ENCODE measurements at places on chromosomes 5 and 9.
A peak's percentile ranks its signal among the peaks of the same experiment; 100 is the strongest.

DNA sequence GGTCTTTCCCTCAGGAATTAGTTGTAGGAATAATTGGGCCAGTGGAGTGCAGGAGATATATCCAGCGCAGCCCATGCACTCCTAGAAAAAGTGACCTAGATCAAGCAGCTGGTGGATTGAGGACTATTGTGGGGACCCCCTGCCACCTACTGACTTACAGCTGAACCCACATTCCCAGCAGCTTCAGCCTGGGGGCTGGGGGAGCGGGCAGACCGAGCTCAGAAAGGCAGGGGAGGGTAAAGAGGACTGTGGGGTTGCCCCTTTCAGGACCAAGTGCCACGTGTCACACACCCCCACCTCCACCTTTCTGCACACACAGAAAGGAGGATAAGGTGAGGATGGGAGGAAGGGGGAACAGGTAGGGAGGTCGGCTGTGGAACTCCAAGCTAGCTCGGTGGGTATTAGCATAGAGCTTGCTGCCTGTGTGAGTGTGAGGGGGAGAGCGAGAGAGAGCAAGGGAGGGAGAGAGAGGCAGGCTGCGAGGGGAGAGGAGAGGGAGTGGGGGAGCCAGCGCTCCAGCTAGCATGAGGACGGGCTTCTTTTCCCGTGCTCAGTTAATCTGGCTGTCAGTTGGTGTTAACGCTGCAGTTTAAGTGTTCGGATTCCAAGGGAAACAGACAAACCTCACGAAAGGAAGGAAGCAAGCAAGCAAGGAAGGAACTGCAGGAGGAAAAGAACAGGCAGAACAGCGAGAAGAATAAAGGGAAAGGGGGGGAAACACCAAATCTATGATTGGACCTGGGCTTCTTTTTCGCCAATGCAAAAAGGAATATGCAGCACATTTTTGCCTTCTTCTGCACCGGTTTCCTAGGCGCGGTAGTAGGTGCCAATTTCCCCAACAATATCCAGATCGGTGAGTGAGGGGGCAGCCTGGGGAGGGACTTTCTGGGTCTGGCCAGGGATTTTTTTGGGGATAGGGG, at the start of gene GRIA1:
GRIA1 (plus strand) TSS at position 553 of the 920 bp plus-strand sequence.
- no peak within 1 kb of the TSS for H3K4me3 ChIP-seq
- DNase-seq = no peak
- H3K27me3 ChIP-seq = peaks cover 27% of the 10 kb centered on the region
- H3K36me3 ChIP-seq = no peaks in the 10 kb centered on the region
- H3K27ac ChIP-seq = no peak within 1 kb of the TSS

DNA sequence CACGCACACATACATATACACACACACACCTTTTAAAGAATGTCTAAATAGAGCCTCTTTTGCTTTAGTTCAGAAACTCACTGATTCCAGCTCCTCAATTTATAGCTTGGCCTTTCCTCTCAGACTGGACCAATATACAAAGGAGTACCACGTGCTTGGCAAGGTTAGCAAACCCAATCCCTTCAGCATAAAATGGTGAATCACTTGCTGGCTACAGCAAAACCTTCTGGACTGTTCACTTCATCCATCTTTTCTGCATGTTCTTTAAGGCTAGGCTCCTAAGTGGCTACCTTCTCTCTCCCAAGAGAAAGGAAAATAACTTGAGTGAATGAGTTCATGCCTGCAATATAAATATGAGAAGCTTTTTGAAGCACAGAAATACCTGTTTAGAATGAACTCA, 109.7 kb downstream of the LPAR1 start:
- no peak overlapping the region for H3K27ac ChIP-seq
- no peaks in the 10 kb centered on the region for H3K36me3 ChIP-seq
- no peaks in the 10 kb centered on the region for H3K27me3 ChIP-seq
- no peak overlapping the region for H3K4me3 ChIP-seq

DNA sequence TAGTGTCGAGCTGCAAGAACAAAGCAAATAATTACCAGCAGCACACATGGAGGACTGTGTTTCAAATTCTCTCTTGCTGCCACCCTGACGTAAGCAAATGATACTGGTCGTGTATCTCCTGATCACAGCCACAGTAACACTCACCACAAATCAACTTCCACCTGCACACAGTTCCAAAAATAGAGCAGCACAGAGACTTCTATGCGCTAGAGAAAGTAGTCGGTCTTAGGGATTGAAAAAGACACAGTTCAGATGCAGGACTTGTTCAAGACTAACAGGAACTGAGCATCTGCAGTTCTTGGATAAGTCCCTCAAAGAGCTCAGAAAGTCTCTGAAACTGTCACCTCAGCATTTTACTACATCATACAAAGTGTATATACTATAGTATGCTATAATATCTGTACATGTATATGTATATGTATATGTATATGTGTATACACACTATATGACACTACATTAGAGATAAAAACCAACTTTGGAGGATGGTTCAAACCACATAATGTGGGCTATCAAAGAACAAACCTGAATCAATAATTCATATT, 279.0 kb downstream of the GLIS3 start:
- no peaks in the 10 kb centered on the region for H3K27me3 ChIP-seq
- no peak for DNase-seq
- no peaks in the 10 kb centered on the region for H3K36me3 ChIP-seq
- no peak overlapping the region for H3K4me3 ChIP-seq

DNA sequence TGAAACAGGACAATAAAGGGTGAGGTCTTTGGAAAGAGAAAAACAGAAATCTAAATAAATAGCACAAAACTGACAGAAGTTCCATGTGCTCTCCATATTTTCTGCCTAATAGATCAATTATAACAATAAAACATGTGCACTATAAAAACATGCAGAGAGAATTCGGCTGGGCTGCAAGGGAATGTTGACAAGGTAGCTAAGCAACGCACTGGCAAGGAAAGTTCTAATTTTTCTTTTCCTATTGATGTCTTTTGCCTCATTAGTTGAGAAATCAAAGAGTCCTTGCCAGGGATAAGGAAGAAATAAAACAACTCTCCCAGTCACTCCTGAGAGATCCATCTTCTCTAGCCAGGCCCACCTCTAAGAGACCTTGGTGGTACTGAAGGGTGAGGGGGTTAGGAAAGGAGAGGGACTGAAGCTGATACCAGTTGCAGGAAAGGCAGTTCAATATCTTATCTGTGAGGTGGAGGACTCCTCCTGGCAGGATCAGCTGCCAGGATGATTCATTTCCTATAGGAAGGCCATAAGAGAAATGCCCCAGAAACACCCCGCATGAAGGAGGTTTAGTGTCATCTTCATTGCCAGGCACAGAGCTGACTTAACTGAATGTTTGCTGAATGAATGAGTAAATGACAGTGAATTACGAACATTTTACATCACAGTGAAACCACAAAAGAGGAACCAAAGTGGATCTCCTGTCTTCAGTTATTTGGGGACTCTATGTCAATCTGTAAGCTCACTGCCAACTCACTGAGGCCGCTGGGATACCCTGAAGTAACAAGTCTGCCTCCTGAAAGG, 63.7 kb upstream of the IFNK start:
- peaks cover 6% of the 10 kb centered on the region for H3K4me1 ChIP-seq
- no peaks in the 10 kb centered on the region for H3K27me3 ChIP-seq
- peak overlapping the region; percentile 48 for H3K27ac ChIP-seq

GRCh38 chr5:168135897-168136296, 155.5 kb upstream of the WWC1 start:
- H3K36me3 ChIP-seq = no peaks in the 10 kb centered on the region
- H3K4me3 ChIP-seq = no peak overlapping the region
- H3K27me3 ChIP-seq = no peaks in the 10 kb centered on the region
- no peak overlapping the region for H3K27ac ChIP-seq
- H3K4me1 ChIP-seq = no peaks in the 10 kb centered on the region

- peak overlapping the region; percentile 79 for H3K27ac ChIP-seq
- H3K4me3 ChIP-seq = no peak overlapping the region
- H3K36me3 ChIP-seq = no peaks in the 10 kb centered on the region
- peaks cover 38% of the 10 kb centered on the region for H3K4me1 ChIP-seq
- no peaks in the 10 kb centered on the region for H3K27me3 ChIP-seq
These were observed 137.3 kb upstream of the ANKH start for GRCh38 chr5:15008921-15009320.

DNA sequence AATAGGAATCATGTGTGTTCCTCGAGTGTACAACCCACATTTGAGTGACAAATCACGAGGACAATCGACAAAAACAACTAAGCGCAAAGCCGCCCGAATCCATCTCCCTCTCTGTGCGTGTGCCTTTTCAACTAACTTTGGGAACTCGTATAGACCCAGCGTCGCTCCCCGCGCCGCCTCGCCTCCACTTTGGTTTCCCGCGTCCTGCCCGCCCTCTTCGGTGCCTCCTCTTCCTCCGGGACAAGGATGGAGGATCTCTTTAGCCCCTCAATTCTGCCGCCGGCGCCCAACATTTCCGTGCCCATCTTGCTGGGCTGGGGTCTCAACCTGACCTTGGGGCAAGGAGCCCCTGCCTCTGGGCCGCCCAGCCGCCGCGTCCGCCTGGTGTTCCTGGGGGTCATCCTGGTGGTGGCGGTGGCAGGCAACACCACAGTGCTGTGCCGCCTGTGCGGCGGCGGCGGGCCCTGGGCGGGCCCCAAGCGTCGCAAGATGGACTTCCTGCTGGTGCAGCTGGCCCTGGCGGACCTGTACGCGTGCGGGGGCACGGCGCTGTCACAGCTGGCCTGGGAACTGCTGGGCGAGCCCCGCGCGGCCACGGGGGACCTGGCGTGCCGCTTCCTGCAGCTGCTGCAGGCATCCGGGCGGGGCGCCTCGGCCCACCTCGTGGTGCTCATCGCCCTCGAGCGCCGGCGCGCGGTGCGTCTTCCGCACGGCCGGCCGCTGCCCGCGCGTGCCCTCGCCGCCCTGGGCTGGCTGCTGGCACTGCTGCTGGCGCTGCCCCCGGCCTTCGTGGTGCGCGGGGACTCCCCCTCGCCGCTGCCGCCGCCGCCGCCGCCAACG, at the start of gene GPR150:
GPR150 (plus strand) TSS at position 58 of the 840 bp plus-strand sequence; CDS start at position 247, 189 bp downstream.
- H3K27ac ChIP-seq = peak within 1 kb of the TSS; percentile 68
- peaks cover 19% of the 10 kb centered on the region for H3K4me1 ChIP-seq
- H3K36me3 ChIP-seq = no peaks in the 10 kb centered on the region
- peak; percentile 71 for DNase-seq
- H3K4me3 ChIP-seq = peak within 1 kb of the TSS; percentile 33

GRCh38 chr5:176979669-176980068, 26.9 kb downstream of the UIMC1 start:
- H3K27me3 ChIP-seq = no peaks in the 10 kb centered on the region
- no peak overlapping the region for H3K27ac ChIP-seq
- no peaks in the 10 kb centered on the region for H3K36me3 ChIP-seq

DNA sequence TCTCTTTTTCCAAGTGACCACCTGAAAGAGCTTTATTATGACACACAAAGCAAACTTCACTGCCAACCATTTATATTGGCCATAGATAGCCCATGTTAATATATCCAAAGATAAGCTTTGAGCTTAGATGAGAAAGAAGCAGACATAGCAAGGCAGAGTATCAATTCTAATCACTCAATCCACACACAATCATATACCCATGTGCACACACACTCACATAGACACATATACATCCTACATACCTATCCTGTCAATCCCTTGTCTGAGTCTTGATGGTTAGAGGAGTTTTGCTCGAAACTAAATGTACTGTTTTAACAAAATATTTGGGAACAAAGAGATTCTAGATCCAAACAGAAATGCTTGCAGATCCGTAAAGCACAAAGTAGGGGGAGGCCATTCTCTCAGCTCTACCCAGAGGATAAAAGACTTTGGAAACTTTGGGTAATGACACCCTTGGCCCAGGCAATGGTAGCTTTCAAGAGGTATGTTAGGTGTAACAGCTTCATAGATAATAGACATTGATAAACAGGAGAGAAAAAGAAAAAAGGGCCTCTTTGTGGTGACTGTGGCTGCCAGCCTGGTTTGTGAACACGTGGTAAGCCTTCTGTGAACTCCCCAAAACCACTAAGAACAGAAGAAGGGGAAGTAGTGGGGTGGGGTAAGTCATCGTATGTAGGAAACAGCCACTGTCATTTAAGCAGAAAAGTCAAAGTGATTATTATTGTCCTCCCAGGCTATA, 121.6 kb downstream of the TLR4 start:
- no peak overlapping the region for H3K4me3 ChIP-seq
- no peak overlapping the region for H3K27ac ChIP-seq
- H3K4me1 ChIP-seq = no peaks in the 10 kb centered on the region
- DNase-seq = no peak
- no peaks in the 10 kb centered on the region for H3K27me3 ChIP-seq

DNA sequence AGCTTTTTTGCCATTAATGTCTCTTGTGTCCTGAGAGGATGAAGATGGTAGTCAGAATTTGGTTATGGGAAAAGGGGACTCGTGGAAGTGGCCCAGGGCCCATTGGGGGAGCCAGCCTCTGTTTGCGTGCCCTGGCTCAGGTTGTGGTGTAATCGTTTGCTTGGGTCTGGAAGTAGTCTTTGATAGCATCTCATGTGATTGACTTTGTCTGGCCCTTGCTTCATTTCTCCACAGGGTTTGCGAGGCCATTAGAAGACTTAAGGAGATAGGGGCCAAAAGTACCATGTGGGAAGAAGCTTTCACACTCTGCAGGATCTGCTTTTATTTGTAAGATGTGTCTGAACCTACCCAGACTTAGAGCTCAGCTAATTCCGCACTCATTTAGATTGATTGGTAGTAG, 114.5 kb downstream of the FGF1 start:
- H3K36me3 ChIP-seq = no peaks in the 10 kb centered on the region
- DNase-seq = no peak
- no peak overlapping the region for H3K4me3 ChIP-seq
- no peaks in the 10 kb centered on the region for H3K27me3 ChIP-seq
- H3K27ac ChIP-seq = no peak overlapping the region

DNA sequence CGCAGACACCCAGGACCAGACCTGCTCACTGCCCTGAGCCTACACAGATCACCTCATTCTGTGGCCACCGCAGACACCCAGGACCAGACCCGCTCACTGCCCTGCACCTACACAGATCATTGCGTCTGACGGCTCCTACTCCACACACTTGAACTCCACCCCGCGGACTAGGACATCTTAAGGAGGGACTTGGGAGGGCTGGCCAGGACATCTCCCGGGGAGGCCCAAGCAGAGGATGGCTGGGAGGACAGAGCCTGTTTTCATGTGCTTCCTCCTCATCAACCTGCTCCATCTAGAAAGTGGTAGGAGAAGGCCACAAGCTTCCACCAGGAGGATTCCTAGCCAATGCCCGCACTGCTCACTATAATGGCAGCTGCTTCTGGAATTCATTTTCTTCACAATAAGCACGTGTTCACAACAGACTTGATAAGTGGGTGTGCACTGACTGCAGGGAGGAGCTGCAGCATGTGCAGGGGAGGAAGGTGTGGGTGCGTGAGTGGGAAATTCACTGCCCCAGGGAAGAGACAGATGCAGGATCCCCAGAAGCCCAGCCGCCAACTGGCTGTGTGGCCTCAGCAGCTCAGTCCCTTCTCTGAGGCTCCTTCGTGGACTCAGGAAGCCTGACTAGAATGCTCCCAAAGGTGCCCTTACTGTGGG, 64.8 kb downstream of the AK8 start:
- no peaks in the 10 kb centered on the region for H3K36me3 ChIP-seq

- H3K27me3 ChIP-seq = no peaks in the 10 kb centered on the region
- H3K4me1 ChIP-seq = no peaks in the 10 kb centered on the region
- H3K36me3 ChIP-seq = no peaks in the 10 kb centered on the region
- DNase-seq = no peak
- H3K4me3 ChIP-seq = no peak overlapping the region
These were observed 150.3 kb downstream of the GIN1 start for GRCh38 chr5:102969641-102970040.

GRCh38 chr5:110045158-110045557, 355.4 kb downstream of the MAN2A1 start:
- no peak overlapping the region for H3K27ac ChIP-seq
- no peak overlapping the region for H3K4me3 ChIP-seq
- H3K27me3 ChIP-seq = no peaks in the 10 kb centered on the region
- no peaks in the 10 kb centered on the region for H3K36me3 ChIP-seq

Measured in transverse colon (tissue), 4 donors.